ENCODE measurements at places on chromosomes 4 and X.

GRCh38 chrX:31499109-31499508 is 427.3 kb upstream of the FTHL17 start:
- no peak for DNase-seq

- no peak for DNase-seq
Measured at GRCh38 chrX:39253551-39253950, 452.3 kb downstream of the MID1IP1 start.

DNA sequence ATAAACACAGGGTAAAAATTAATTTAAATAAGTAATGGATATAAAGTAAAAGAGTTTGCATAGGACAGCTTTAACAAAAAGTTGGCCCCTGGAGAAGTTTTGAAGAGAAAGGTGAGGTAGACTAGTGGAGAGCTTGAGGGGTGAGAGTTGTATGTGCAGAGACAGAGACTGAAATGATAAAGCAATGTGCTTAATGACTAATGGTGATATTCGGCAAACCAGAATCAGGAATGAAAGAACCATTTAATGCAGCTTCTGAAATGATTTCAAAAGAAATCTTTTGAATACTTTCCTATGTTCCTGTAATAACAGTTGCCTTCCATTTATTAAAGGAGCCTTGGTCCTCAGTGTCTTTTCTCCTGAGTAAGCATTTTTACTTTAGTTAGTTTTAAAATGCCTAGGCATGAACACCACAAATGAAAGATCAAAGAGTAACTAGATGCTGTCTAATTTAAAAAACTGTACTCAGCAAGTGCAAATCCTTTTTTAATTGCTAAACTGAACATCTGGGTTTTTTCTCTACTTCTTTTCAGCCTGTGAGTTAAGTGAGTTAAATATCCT is 28.5 kb downstream of the CAMK2D start:
- no peak for DNase-seq

DNA sequence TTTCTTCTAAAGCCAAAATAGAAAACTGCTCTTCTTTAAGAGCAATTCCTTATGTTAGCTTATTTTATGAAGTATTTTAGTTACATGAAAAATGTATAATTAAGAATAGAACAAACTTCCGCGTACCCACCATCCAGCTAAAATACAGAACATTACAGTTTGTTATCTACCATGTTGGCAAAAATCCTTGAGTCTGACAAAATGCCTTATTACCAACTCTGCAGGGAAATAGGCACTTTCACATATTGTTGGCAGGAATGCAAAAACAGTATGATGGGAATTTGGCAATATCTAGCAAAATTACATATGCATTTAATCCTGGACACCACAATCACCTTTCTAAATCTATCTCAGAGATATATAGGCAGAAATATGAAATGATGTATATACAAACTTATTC is 32.4 kb upstream of the SLAIN2 start:
- no peak for DNase-seq

DNA sequence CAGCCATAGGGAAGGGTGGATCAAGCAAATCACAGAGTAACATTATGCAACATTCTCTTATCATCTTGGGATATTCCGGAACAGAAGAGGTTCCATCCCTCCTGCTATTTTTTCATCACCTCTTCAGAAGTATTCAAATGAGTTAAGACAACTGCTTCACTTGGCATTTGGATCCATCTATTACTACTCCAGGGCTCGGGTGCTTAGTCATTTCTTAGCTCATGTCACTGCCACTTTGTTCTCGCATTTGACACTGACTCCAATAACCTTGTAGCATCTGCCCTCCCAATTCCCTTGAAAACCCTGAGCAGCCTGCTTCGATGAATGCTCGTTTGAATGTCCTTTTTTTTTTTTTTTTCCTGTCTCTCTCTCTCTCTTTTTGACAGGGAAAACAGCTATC is 114.9 kb downstream of the PPARGC1A start:
- no peak for DNase-seq

DNA sequence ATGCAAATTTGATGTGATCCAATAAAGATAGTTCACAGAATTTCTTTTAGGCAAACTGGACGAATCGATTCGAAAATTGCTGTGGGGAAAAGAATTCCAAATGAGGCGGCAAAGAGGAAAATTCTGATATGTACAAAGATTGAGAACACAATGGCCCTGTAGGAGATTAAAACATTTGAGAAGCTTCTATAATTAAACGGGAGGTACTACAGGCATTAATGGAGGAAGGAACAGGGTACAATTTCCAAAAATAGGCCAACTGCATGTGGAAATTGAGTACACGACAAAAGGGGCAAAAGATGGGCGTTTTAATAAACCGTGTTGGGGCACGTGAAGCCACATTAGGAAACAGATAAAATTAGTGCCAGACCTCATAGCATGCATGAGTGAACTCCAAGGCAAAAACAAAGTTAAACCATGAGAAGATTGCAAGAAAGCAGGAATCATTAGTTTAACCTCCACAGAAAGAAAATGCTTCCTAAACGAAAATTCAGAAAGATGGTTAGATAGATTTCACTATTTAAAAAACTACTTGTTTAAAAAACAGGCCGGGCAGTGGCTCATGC is 68.4 kb downstream of the DHRSX start:
- no peak for DNase-seq

DNA sequence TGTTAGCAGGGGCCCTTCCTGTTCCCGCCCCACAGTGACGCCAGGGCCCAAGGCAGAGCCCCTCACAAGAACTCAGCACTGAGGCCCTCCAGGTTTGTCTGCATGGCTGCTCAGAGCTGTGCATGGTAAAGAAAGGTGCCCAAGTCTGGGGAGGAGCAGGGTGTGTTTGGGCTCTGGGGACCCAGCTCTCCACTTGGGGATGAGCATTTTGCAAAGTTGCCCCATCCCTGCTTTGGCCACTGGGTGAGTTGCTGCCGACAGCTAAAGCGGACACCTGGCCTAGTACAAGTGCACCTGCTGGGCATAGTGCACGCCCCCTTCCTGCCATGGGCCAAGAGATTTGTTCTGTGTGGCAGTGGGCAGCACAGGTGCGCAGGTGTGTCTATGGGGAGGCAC is 2.0 kb upstream of the MXD4 start:
- no peak for DNase-seq

DNA sequence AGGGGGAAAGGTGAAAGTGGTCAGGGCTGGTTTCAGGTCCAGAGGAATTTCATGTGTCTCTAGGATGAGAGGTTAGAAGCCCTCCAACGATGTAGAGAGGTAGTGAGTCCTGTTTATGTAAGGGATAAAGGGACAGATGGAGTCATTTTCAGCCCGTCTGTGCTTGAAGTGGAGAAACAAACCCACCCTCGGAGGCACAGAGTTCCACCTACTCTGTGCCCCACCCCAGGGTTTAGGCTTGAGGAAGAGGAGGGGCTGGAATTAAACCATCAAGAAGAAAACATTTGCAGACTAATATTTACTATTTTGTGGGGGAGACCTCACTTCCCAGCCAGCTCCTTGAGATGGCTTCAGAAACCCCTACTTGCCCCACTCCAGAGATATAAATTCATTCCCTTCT is 868 bp upstream of the GNL3L start:
- DNase-seq = no peak

GRCh38 chr4:70158576-70158975 is 4.5 kb downstream of the PRR27 start:
- DNase-seq = no peak

DNA sequence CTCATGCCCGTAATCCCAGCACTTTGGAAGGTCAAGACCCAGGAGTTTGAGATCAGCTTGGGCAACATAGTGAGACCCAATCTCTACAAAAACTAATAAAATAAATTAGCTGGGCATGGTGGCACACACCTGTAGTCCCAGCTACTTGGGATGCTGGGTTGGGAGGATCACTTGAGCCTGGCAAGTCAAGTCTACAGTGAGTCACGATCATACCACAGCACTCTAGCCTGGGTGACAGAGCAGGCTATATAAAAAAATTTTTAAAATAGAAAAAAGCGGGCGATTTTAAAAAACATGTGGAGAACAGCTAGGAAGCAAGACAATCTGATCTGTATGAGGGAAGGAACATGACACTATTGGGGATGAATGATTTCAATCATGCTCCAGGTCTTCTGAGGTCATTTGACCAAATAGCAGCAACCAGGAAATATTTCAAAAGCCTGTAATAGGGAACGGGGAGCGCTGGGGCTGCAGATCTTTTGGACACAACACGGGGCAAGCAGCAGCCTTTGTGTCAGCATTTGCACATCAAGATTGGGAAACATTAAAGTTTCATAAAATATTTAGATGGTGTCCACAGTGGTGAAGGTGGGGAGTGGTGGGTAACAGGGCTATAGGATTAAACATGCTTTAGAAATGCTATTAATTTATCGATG is 48.3 kb upstream of the GUCY1A1 start:
- no peak for DNase-seq

DNA sequence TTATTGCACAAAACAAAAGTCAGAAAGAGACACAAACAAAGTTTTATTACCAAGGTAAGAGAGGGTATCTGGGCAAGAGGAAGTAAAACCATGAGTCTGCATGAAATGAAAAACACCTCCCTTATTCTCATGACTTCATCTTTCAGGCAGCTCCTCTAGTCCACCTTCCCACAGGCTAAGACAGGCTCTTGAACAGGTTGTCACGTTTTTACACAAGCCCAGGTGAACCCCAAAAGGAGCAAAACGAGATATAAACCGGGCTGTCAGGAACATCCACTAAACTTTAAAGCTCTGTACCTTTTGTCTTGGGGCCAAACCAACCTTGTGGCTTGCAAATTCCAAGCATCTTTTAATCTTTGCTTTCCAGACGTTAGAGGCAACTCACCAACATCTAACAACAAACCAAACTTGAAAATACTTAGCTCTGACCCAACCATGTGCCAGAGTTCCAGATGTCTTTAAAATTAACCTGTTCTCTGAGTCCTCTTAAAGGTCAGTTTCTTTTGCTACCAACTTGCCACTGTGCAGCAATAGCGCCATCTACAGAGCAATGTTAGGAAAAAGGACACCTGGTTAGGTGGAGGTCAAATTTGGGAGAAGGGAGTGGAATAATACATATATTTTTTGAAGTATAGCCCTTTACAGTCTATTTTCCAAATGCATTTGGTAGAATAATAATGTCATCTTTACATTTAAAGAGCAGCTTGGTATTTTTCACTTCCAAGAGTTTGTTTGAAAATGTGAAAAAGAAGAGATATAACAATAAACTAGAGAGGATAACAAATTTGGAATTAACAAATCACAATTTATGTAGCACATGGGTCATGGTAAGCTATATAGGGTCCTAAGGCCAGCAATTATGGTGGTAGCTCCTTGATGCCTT is 73.1 kb downstream of the QRFPR start:
- DNase-seq = peak; percentile 29

GRCh38 chrX:41684138-41684537 is 4.6 kb upstream of the GPR34 start:
- no peak for DNase-seq

GRCh38 chr4:5125321-5125720 is 74.0 kb downstream of the STK32B start:
- DNase-seq = no peak

GRCh38 chrX:53321230-53321942 is 40.0 kb upstream of the IQSEC2 start:
- DNase-seq = no peak

- DNase-seq = no peak
Measured at GRCh38 chr4:85557016-85557901, 82.3 kb downstream of the ARHGAP24 start.

DNA sequence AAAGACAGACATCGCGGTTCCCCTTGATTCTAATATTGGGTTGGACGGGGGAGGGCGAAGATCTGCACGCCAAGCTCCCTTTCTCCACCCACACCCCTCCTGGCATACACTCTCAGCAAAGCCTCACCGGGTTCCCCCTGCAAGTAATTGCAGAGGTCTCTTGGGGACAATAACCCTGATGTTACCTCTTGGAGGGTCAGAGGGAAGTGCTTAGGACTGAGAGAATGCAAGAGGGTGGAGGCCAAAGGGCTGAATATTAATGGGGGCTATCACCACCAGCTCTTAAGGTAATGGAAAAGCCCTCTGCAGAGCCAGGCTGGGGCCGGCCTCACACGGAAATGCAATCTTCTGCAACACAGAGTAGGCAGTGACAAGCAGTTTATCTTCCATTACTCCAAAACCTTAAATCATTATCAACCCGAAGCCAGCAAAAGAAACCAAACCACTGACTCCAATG is 344.1 kb upstream of the GATB start:
- no peak for DNase-seq

- no peak for DNase-seq
Measured at GRCh38 chr4:49002931-49003330, 16.9 kb downstream of the CWH43 start.

DNA sequence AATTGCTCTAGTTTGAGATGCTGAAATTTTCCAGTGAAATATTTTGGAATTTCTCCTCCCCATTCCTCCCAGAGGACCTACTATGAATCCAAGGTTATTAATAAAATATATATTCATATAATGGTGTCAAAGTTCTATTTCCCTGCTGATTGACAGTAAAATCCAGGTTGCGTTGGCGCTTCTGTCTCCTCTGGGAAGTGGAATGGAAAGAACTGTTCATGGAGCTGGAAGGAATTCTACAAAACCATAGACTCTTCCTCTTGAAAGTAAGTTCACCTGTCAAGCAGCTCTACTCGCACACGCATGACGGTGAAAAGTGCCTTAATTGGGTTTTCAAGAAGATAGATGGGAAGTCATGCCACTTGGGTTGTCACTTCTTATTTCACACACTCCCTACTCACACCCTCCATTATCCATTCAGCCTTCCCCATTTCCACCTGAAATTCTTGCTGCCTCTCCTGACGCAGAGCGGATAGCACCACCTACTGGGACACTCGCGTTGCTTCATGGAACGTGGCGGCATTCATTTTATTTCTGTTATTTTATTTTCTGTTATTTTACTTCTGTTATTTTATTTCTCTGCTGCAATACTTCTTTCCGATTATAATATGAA is 351.6 kb downstream of the NLGN4X start:
- DNase-seq = no peak

GRCh38 chr4:23921447-23921845 is 31.6 kb upstream of the PPARGC1A start:
- DNase-seq = no peak

DNA sequence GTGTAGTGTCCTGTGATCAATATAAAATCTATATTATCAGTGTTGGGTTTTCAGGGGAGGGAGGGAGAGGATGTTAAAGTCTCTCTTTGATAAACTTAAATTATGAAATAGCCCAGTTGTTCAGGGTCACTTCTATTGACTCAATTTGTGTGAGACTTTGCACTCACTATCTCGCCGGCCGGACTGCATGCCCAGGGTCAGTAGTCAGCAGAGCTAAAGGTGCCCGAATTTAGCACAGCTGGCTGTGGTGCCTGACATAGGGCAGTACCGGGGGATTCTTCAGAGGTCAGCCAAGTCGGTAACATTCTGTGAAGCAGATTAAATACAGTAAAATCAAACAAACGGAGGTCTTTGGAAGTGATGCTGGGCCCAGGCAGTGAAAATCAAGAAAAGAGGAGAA is 19.2 kb downstream of the GABRQ start:
- DNase-seq = no peak
